ENCODE measurements at places on chromosomes 6 and 20.

DNA sequence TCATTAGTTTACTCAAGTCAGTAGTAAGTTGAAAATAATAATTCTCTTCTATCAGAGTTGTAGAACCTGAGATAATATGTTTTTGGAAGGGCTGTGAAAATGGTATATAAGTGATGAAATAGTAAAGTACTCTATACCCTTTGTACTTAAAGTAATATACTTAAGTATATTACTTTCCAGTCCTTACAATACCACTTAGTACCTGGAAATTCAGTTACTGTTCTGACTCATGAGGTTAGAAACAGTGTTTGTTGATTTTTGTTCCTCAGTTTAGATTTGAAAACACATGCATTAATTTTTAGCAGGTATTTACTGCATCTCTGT lies 10.1 kb downstream of the TULP4 start:
- H3K36me3 ChIP-seq, result no peaks in the 10 kb centered on the region
- no peaks in the 10 kb centered on the region for H3K4me1 ChIP-seq
- H3K27ac ChIP-seq, result no peak overlapping the region
- no peak for DNase-seq
- H3K27me3 ChIP-seq, result no peaks in the 10 kb centered on the region
- no peak overlapping the region for H3K4me3 ChIP-seq

DNA sequence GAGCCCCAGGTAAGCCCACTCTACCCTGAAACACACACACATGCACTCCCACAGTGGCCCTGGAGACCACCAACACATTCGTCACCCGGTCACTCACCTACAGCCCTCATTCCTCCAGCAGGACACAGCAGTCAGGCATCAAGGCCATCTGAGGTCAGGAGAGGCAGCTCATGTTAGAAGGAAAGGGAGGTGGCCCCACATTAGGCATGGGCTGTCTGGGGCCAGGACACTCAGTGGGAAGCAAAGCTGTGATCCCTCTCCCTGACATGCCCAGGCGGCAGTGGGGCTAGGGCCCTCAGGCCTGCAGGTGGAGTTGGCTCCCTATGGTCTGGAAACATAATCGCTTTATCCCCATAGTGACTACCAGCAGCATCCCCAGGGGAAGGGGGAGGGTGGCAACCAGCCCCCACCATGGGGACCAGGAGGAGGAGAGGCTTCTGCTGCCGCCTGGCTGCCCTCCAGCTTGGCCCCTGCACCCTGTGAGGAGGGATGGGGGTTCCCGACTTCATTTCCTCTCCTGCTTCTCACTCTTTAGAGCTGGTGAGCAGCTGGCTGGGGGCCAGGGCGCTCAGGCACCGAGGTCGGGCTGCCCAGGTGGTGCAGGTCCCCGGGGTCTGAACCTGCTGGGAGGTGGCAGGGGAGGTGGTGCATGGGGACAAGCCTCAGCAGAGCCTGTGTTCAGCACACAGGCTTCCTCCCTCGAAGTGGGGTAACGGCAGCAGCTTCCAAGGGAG lies 76.6 kb upstream of the CST7 start:
- no peaks in the 10 kb centered on the region for H3K27me3 ChIP-seq
- peaks cover 17% of the 10 kb centered on the region for H3K4me1 ChIP-seq
- H3K4me3 ChIP-seq, result no peak overlapping the region
- no peaks in the 10 kb centered on the region for H3K36me3 ChIP-seq

- H3K27me3 ChIP-seq, result no peaks in the 10 kb centered on the region
- no peaks in the 10 kb centered on the region for H3K36me3 ChIP-seq
- H3K27ac ChIP-seq, result no peak overlapping the region
- no peaks in the 10 kb centered on the region for H3K4me1 ChIP-seq
Observed at GRCh38 chr20:36320261-36320897, 14.2 kb downstream of the DLGAP4 start.

DNA sequence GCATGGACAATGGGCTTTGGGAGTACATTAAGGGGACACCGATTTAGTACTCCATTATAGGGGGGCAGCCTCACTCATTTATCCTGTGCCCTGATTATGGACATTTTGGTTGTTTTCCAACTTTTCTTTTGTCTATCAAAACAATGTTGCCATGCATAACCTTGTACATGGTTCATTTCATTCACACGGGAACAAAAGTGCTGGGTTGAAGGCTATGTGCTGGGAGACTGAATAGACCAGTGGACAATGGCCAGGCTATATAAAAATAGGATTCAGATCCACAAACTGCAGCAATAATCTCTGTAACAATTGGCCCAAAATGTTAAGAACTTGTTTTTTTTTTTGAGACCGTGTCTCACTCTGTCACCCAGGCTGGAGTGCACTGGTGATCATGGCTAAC lies 100.7 kb upstream of the GMDS start:
- DNase-seq, result no peak
- no peaks in the 10 kb centered on the region for H3K27me3 ChIP-seq
- no peak overlapping the region for H3K27ac ChIP-seq

GRCh38 chr20:33176101-33176500 lies 8.1 kb downstream of the BPIFA2 start:
- no peak overlapping the region for H3K4me3 ChIP-seq
- H3K27ac ChIP-seq, result no peak overlapping the region
- H3K27me3 ChIP-seq, result no peaks in the 10 kb centered on the region
- H3K4me1 ChIP-seq, result no peaks in the 10 kb centered on the region

- H3K27me3 ChIP-seq, result no peaks in the 10 kb centered on the region
- peaks cover 8% of the 10 kb centered on the region for H3K36me3 ChIP-seq
- H3K4me3 ChIP-seq, result no peak overlapping the region
Observed at GRCh38 chr20:6024768-6025167, 29.1 kb downstream of the LRRN4 start.

DNA sequence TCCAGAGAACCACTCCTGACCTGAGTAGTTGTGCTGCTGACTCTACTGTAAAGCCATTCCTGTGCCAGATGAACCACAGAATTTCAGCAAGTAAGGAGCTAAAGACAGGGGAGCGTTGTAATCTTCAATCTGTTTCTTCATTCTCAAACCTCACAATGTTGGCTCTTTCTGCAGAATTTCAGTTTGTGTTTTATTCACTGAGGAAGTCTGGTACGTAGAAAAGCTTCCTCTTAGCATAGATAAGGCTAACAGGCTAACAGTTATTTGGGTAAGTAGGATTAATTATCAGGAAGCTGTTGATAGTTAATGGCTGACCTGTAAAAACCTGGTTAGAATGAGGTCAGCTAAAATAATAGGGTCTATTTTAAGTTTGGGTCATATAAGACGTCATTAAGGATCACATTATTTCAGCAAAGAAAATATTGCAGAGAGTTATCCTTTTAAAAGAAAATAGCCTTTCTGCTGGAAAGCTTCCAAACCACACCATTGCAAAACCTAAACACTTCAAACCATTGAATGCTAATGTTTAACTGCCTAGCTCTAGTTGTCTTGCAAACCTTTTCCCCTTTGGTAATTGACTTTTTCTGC lies 14.1 kb upstream of the TENT5A start:
- no peaks in the 10 kb centered on the region for H3K36me3 ChIP-seq
- no peaks in the 10 kb centered on the region for H3K27me3 ChIP-seq
- peaks cover 2% of the 10 kb centered on the region for H3K4me1 ChIP-seq
- H3K27ac ChIP-seq, result no peak overlapping the region
- no peak overlapping the region for H3K4me3 ChIP-seq
- DNase-seq, result peak; percentile 18

DNA sequence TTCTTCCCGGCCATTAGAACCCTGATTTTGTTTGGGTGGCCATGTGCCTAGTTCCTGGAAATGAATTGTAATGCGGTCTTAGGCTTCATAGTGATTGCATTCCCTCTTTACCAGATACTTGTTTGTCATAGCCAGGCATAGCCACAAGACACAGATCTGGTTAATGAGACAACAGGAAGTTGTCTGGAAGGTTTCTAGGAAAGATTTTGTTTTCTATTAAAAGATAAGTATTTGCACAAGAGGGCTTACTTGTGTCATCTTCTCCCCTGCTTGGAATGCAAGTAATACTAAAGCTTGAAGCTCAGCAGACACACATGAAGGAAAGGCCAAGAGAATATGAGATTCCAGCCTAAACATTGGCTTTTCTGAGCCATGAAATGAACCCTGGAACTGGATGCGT lies 12.9 kb downstream of the FARS2 start:
- DNase-seq, result no peak
- no peak overlapping the region for H3K27ac ChIP-seq
- no peak overlapping the region for H3K4me3 ChIP-seq
